ENCODE measurements at places on chromosomes 1 and 21.

DNA sequence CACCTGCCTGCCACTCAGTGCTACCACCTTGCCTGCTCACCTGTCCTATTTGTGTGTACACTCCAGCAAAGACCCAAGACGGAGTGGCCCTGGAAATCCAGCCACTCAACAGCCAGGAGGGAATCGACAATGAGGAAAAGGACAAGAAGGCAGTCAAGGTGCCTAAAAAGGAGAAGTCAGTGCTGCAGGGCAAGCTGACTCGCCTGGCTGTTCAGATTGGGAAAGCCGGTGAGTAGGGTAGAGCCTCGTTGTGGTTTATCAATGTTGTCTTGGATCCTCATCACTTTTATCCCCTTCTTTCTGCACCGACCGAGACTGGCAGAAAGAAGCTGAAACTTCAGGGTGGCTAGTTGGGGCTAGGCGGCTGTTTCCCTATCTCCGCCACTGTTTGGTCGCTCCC is 61.4 kb upstream of the LAX1 start:
- DNase-seq, result no peak

- no peak for DNase-seq
Observed at GRCh38 chr1:144101397-144102045, 129.7 kb upstream of the FAM72C start.

DNA sequence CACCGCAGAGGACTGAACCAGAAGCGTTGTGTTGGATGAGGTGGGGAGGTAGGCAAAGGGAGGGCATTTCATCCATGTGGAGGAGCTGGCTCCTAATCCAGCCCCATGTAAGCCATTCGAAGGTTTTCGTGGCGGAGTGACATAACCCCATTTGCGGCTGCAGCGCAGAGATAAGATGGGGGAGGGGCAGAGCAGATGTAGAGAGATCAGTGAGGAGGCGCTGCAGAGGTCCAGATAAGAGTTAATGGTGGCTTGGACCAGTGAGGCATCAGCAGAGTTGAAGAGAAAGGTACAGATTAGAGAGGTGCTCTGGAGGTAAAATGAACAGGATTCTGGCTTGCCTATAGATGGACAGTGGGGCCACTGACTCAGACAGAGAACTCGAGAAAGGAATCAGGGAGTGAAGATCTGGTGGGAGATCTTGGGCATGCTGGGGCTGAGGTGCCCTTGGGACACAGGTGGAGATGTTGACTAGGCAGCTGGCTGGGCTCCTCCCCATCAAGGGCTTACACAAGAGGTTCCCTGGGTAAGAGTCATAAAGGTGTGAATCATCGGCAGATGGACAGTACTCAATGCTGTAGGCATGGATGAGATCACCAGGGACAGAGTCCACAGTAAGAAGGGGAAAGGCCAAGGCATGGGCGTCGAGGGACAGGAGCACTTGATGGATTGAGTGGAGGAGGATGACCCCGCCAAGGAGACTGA is 7.8 kb upstream of the PTPRF start:
- DNase-seq, result peak; percentile 99

DNA sequence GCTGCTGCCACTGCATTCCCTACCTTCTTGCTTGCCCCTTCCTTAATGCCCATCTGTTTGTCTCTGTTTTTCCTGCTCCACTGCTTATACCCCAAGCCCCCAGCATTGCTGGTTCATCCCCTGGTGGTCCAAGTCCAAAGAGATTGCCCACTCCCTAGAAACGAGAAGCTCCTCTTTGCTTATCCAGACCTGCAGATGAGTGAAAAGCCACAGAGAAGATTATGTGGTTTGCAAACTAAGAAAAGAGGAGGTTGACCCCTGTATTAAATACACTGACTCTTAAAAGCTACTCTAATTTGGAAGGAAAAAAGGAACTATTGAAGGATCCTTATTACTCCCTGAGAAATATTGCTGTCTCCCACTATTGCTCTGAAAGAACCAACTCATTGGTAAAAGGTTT is 146.8 kb upstream of the RAB4A start:
- no peak for DNase-seq

GRCh38 chr1:109759513-109760334 is 4.0 kb downstream of the EPS8L3 start:
- DNase-seq, result no peak

- DNase-seq, result peak; percentile 79
Observed at GRCh38 chr21:34029743-34030528, 43.4 kb upstream of the MRPS6 start.

DNA sequence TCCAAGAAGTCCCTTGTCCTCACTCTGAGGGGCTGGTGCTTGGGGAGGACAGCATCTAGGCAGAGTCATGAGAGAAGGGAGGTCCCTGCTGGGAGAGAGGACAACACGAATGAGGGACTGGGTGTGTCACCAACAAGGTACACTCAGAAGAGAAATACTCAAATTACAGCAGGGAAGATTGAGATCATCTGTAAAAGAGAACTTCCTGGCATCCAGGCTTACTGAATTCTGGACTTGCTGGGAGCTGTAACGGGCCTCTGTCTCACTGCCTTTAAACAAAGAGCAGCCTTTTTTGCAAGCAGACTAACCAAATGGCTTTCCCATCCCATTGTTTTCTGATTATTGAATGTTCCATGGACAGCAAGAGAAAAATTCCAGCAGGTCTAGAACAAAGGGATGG is 195.7 kb upstream of the RAB4A start:
- DNase-seq, result no peak

DNA sequence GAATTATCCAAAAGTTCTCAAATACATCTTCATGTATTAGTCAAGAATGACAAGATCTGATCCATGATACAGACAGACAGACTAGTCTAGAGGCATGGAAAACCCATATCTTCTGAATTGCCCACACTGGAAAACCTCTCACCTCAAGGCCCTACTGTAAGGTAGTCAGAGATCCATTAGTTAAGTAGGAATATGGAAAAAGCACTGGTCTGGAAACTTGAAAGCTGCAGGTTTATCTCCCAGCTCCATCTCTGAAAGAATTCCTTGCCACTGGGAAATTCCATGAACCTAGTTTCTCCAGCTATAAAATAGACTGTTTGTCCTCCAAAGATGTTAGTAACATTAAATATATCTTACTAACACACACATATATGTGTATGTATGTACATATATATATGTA is 169.2 kb downstream of the AKT3 start:
- DNase-seq, result no peak

- DNase-seq, result no peak
Observed at GRCh38 chr1:114431026-114431425, 80.0 kb downstream of the TRIM33 start.

- DNase-seq, result no peak
Observed at GRCh38 chr21:40255518-40256444, 388.5 kb downstream of the PCP4 start.

DNA sequence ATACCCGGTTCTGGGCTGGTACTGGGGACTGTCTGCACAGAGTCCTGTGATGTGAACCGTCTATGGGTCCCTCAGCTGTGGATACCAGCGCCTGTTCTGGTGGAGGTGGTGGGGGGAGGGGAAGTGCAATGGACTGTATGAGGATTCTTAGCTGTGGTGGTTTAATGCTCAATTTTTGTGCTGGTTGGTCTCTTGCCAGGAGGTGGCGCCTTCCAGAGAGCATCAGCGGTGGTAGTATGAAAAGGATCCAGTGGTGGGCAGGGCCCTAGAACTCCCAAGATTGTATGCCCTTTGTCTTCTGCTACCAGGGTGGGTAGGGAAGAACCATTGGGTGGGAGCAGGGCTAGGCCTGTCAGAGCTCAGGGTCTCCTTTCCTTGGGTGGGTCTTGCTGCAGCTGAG is 89.4 kb upstream of the B3GALT2 start:
- DNase-seq, result peak; percentile 16

DNA sequence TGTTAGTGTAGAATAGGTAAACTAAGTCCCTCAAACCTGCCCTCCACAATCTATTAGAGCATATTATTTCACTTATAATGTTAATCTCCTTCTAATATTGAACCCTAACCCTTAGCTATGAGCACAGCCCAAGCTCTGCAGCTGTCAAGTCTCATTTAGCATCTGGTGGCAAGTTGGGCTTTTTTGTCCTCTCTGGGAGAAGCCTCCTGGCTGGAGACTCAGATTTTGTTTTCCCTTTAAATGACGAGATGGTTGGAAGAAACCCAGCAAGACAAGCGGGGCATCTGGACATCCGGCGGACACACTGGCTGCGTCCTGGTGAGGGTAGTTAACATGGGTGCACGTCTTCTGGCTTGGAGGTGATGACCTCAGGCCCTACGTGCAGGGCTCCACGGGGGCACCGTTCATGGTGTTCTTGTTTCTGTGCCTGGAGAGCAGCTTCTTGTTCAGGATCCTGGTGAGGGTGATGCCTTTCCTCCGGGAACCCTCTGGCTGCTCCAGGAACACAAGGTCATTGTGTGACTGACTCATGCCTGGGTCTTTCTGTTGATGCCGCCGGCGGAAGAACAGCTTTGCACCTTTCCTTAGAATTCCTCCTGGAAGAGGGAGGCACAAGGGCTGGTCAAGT is 9.7 kb upstream of the PRDM15 start:
- DNase-seq, result no peak

DNA sequence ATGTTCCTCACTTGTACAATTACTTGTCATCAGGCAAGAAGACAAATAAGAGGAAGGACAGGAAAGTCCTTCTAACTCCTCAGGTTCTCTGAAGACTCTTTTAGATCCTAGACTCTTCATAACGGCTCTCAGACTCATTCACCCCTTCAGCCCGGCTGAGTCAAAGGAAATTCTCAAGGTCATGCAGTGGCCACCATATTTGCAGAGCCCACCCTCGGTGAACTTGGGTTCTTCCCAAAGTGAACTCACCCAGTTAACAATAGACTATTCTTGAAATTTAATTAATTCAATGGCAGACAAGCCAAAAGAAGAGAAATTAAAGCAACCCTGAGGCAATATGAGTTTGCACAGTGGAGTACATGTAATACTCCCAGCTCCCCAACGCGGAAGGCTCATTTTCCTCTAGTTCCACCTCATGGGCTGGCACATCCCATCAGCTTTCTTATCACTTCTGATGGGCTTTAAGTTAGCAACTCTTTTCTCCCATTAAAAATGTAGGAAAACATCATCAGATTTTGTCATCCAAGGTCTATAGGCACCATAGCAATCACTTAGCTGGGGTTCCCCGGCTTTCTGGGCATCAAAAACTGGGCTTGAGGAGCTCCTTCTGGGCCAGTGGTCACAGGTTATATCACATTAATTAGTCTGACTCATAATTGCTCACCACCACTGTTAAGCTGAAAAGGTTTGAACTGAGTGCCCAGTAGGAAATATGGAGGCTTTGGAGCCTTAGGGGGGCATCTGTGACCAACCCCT is 27.8 kb upstream of the TIAM1 start:
- no peak for DNase-seq

DNA sequence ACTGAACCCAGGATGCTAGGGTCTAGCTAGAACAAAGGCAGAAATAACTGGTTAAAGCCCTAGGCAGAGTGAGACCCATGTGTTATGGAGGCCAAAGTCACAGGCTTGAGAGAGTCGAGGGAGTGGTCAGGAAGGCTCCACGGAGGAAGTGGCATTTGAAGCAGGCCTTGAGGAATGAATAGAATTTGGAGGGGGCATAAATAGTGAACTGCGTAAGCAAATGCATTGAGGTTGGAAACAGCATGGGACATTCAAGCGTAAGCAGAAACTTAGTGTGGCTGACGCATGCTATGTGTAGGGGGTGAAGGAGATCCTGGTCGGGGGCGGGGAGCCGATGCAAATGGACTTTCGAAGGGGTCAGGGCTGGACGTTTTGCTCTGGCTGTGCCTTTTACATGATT is 11.5 kb downstream of the AZIN2 start:
- DNase-seq, result no peak

DNA sequence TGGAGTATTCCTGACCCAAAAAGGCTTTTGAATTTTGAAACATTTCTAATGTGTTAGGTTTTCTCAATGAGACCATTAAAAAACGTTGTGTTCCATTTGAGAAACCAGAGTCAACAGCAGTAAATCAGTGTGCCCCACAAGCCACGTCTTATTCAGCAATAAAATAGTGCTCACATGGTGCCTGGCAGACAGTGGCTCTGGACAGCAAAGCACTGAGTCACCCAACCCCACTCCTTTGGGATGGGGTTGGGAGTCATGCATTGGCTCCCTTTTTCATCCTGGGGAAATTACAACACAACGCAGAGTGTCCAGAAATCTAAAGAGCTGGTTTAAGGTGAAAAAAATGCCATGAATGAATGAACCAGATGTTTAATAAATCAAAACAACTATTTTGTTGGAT is 46.5 kb downstream of the KCNJ15 start:
- DNase-seq, result no peak

- peak; percentile 4 for DNase-seq
Observed at GRCh38 chr21:34037009-34037795, 36.2 kb upstream of the MRPS6 start.

DNA sequence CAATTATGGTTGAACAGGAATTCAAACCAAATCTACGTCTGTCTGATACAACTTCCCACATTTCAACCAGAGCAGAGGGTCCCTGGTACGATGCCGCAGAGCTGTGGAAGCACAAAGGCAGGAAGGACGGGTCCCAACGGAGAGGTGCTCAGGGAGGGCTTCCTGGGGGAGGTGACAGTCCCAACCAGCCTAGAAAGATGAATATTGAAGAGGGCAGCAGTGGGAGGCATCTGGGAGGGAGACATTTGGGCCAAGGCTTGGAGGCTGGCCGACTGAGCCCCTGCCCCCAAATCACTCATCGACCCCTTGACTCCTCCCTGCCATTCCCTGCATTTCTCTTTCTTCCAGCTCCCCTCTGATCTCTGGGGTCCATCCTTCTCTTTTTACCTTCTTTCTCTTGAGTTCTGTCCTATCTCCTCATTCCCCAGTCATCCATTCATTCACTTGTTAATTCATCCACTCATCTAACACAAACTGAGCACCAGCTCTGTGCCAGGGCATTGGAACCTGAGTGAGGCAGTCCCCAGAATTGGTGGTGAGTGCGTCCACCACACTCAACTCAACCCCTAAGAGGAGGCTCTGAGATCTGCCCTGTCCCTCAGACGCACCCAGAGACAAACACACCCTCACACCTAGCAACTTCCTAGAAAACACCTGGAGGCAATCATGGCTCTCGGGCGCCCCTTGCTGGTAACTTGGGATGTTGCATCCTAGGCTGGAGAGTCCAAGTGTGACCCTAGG is 13.2 kb upstream of the CELA3B start:
- peak; percentile 82 for DNase-seq

DNA sequence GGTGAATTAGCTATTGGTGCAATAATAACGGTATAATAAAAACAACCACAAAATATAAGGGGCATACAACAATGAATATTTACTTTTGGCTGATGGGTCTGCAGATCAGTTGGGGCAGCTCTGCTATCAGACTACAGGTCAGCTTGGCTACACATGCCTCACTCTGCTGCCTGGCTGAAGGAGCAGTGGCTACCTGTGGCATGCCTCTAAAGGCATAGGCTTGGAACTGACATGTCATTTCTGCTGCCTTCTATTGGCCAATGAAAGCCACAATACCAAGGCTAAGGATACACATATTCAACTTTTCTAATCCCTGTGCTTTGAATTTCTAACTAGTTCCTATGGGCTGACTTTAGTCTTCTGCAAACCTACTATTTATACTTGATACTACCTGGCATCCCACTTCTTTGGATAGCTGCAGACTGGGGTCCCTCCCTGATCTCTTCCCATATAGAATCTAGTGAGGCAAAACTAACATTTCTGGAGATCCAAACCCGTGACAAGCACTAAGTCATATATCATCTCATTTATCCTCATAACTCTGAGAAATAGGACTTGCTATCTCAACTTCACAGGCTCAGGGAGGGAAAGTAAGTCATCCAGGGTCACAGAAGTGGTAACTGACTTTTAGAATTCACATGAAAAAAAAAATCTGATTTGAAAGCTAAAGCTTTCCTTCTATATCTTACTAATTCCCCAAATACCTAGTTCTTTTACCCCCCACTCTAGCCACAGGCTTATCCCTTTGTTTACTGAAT is 19.2 kb upstream of the SYDE2 start:
- DNase-seq, result no peak

- no peak for DNase-seq
Observed at GRCh38 chr1:211343607-211344006, 17.0 kb downstream of the TRAF5 start.

GRCh38 chr1:166490437-166490991 is 323.7 kb upstream of the FAM78B start:
- DNase-seq, result no peak

Data from DMS53 (cell line).